NCI-H187 (cell line): ENCODE measurements at places on chromosomes 5 and 9.

DNA sequence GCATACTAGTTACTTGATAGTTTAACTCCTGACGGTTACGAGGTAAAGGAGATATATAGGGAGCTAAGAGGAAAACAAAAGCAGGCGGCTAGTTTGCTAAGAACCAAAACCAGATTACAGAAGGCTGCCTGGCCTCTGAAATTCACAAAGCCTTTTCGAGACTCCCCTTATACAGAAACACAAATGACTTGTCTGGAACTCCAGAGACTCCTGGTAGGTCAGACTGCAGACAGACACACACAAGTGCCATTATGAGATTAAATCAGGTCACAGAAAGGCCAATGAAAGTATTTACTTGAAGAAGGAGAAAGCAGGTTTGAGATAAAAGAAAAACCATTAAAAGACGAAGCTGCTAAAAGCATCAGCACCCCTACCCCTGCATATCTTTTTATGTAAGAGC, 142.5 kb upstream of the LRRTM2 start:
- DNase-seq: no peak

GRCh38 chr5:158755986-158756385, 343.7 kb downstream of the EBF1 start:
- no peak for DNase-seq

- no peak for DNase-seq
Measured at GRCh38 chr5:63794296-63794695, 167.9 kb downstream of the HTR1A start.

GRCh38 chr5:100777680-100778300, 125.3 kb downstream of the ST8SIA4 start:
- DNase-seq: no peak

DNA sequence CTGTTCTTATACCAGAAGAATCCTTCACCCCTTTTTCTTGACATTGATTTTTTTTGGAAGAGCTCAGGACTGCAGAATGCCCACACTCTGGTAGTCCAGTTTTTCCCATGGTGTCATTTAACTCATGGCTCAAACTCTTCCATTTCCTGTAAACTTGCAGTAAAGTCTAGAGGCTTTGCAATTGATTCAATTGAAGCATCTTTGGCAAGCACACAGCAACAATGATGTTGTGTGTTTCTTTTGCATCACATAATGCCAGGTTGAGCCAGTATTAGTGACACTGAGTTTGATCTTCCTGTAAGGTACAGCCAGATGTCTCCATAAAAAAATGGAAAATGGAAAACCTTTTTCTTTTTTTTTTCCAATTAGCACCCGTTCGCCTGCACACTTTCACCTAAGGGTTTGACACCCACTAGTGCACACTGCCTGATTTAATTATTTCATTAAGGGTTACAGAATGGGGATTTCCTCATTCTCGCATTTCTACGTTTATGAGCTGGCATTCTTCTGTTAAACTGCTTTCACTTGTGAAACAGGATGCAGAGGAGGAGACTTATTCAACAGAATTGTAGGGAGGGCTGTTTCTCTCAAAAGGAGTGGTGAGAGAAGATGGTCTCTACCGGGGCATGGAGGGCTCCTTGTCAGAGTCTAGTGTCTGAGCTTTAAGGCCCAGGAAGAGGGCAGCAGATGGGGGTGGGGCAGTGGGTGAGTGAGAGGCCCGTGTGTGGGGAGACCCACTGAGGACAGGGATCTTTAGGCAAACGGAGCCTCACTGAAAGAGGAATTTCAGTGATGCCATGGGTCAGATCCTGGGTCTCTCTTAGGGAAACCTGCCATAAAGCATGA, 2.2 kb upstream of the S1PR3 start:
- DNase-seq: no peak

DNA sequence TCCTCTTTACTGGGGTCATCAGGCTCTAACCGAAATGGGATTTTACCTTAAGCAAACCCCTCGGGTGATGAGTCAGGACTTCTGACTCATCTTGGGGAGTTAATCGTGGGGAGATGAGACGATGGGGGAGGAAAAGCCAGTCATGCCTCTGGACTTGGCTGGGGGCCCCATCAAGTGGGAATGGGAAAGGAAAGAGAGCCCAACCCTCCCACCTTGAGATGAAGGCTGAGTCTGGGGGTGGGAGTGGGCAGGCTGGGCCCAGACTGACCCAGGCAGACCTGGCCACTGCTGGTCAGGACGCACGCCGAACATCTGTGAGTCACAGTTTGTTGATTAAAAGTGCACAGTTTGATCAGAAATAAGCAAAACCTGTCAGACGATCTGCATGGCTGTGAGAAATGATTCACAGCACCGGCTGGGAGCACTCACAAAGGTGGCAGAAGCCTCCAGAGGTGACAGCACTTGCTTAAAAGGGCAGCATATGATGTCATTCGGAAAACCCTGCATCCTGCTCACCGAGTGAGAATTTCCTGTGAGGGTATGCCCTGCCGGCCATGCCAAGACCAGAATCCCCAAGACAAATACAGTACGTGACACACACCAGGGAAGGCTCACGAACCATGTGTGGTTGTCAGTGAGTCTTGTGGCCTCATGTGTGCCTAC, 50.0 kb upstream of the SLC25A51 start:
- no peak for DNase-seq

GRCh38 chr9:91771864-91772263, 178.2 kb downstream of the ROR2 start:
- DNase-seq: no peak

DNA sequence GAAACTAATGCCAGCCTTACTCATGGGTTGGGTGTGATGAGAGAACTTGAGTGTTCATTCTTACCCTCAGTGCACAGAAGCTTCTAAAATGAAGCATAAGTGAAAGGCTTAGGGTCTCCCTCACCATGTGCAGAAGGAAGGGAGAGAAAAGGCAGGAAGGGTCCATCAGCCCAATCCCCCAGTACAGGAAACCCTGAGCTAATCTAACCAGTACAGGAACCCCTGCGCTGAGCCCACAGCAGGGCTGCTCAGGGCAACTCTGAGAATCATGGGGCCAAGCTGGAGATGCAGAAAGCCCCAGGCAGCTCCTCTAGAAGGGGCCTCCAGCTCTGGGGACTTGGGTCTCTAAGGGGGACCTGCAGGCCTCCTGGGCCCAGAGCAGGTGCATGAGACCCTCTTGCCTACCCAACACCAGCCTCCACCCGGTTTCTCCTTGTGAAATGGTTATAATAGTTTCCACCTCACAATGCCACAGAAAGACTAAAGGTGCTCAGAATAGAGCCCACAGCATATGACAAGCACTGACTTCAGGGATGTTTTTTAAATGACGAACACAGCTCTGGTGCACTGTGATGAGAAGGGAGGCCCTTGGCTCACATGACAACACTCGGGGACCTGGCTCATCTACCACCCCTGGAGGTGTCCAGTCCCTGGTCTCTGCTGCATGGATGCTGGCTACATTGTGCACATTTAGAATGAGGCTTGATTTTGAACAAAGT, 190.1 kb downstream of the ACTL7B start:
- DNase-seq: no peak
